Cardiac muscle cell (in vitro differentiated cells and primary cell): ENCODE measurements at places on chromosomes 4 and X. TPM values are rescaled to one million over a fixed set of nuclear protein-coding genes. Genes with fewer than 3 reads are reported as not detected.

ATOH1 gene
- 0.14 TPM in 1 of 2 replicates, not detected in the other for total RNA-seq

FOXO4 gene
- 16.7 and 24.2 TPM in 2 replicates for total RNA-seq

DNA sequence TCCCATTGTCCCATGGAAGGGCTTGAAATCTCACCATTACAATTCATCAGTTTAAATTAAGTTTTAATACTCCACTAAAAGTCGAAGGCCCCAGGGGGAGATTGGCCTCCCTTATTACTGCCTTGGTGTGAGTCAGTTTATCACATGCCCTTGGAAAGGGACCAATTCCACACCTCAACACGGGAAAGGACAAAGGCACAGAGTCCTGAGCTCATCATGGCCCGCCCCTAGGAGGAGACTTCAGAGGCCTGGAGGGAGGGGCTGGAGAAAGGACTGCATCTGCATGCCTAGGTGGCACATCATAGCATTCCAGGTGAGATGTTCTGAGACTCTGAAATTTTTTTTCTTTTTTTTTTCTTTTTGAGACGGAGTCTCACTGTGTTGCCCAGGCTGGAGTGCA, 2.8 kb upstream of the SEL1L3 start:
- peaks cover 13% of the 10 kb centered on the region for H3K4me1 ChIP-seq
- no peaks in the 10 kb centered on the region for H3K36me3 ChIP-seq
- DNase-seq: peak; percentile 14
- H3K27ac ChIP-seq: no peak overlapping the region
- no peak overlapping the region for H3K4me3 ChIP-seq
- peaks cover 16% of the 10 kb centered on the region for H3K27me3 ChIP-seq

GRCh38 chr4:188918787-188919186, 779.5 kb downstream of the TRIML1 start:
- DNase-seq: no peak
- no peaks in the 10 kb centered on the region for H3K4me1 ChIP-seq
- H3K27ac ChIP-seq: no peak overlapping the region
- no peak overlapping the region for H3K4me3 ChIP-seq
- no peaks in the 10 kb centered on the region for H3K27me3 ChIP-seq

- H3K4me1 ChIP-seq: no peaks in the 10 kb centered on the region
- no peaks in the 10 kb centered on the region for H3K27me3 ChIP-seq
- DNase-seq: no peak
- no peaks in the 10 kb centered on the region for H3K36me3 ChIP-seq
- no peak overlapping the region for H3K27ac ChIP-seq
Observed at GRCh38 chr4:107870916-107871786, 46.4 kb downstream of the SGMS2 start.

TIMM8A gene
- total RNA-seq: 3.6 and 5.7 TPM in 2 replicates
